ENCODE measurements at places on chromosomes 2 and 18. TPM values are rescaled to one million over a fixed set of nuclear protein-coding genes. Genes with fewer than 3 reads are reported as not detected.
A peak's percentile ranks its signal among the peaks of the same experiment; 100 is the strongest.

GRCh38 chr2:220076734-220077133 lies 449.3 kb downstream of the SLC4A3 start:
- peak; percentile 78 for DNase-seq

GRCh38 chr2:129744649-129745048 lies 234.8 kb upstream of the RAB6C start:
- no peak for DNase-seq

DNA sequence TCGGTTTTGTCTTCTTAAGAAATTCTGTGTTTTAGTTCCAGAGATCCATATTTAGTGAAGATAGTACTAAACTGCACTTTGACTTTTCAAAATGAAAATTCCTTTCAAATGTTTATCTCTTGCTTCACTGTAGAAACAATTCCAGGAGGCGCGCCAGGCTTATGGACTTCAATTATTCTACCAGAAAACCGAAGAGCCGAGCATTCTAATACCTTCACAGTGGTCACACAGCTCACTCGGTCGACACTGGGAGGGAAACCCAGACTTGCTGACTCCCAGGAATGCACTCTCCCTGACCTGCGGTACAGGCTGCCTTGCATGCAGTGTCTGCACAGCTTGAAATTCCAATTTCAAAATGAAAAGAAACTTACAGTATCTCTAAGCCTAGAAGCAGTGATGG lies 119.9 kb upstream of the PIEZO2 start:
- peak; percentile 53 for DNase-seq

GRCh38 chr2:211413746-211414145 lies 857.3 kb downstream of the CPS1 start:
- no peak for DNase-seq

GRCh38 chr2:69567157-69567908 lies 76.2 kb downstream of the AAK1 start:
- DNase-seq, result no peak

GRCh38 chr2:207133820-207134519 lies 31.8 kb downstream of the KLF7 start:
- DNase-seq, result peak; percentile 96

- DNase-seq, result no peak
Measured at GRCh38 chr2:19785447-19785846, 116.3 kb downstream of the TTC32 start.

GRCh38 chr2:182496596-182496995 lies 69.8 kb upstream of the PDE1A start:
- DNase-seq, result no peak

DNA sequence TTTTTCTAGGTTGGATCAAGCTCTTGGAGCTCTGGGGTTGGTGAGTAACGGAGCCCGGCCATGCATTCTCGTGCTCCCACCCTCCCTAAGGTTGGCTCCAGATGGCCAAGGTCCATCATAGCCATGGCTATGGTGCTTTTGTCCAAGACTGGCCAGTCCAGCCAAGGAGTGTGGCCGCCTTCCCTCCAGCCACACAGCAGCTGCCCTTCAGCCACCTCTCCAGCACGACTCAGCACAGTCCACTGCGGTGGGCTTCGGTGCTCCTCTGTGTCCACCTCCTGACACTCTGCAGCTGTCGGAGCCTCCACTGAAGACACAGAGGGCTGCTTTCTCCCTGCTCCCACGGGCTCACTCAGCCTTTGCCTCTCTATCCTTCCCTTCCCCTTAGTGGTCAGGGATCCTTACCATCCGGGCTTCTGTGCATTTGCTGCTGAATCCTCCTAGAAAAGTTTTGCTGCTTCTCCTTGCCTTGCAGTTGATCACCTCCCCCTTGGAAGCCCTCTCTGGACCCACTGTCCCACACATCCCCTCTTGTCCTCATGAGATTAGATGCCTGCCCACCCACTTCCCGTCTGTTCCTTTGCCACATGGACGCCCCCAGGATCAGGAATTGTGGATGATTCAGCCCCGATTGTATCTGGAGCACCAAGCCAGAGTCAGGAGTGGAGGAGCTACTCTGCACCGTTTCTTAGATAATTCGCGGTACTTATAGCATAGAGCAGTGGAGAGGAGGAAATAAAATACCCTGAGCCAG lies 177.1 kb upstream of the COPS8 start:
- DNase-seq, result no peak

- DNase-seq, result peak; percentile 68
Measured at GRCh38 chr2:213187833-213188532, 36.6 kb upstream of the IKZF2 start.

- peak; percentile 74 for DNase-seq
Measured at GRCh38 chr18:51867767-51868166, 472.2 kb upstream of the DCC start.

GRCh38 chr2:3254442-3254941 lies 123.1 kb downstream of the EIPR1 start:
- no peak for DNase-seq

DNA sequence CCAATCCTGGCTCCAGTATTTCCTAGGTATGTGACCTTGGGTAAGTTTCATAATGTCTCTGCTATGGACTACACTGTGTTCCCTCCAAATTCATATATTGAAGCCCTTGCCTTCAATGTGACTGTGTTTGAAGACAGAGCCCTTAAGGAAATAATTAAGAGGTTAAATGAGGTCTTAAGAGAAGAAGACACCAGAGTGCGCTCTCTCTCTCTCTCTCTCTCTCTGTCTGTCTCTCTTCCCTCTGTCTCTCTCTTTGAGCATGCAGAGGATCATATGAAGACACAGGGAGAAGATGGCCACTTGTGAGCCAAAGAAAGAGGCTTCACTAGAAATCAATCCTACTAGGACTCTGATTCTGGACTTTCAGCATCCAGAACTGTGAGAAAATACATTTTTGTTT lies 52.2 kb downstream of the NXPH2 start:
- no peak for DNase-seq

- no peak for DNase-seq
Measured at GRCh38 chr2:157404363-157404762, 39.5 kb downstream of the CYTIP start.

DNA sequence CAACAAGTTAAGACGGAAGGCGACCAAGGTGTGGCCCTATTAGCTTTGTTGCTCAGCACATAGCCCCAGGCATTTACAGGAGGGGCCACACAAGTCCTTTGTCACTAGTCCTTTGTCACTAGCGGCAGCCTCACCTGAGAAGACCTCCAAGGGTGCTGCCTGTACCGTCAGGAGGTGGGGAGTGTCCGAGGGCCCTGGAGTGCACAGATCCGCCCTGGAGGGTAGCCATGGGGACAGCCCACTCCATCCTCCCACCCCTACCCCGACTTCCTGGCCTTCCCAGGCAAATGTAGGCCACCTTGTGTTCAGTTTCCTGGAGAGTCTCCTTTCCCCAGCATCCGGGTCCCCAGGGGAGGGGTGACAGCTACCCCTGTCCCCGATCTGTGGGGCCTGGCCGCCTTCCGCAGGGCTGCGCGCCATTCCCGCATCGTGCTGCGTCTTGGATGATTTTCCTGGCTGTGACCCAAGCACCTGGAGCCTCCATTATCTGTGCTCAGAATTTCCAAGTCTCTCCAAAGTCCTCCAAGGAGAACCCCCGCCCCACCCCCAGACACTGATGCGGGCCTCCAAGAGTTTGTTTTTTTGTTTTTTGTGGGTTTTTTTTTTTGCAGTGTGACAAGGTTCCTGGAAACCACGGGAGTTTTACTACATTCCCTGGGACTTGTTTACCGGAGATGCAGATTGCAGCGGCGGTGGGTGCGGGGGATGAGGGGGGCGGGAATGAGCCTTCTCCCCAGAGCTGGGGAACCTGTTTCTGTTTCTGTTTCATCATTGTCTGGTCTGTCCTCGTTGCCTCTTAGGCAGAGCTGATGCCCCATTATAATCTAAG lies 28.6 kb downstream of the TEX44 start:
- no peak for DNase-seq

GRCh38 chr2:4219571-4219970 lies 516.2 kb downstream of the DCDC2C start:
- DNase-seq, result peak; percentile 3

- DNase-seq, result no peak
Measured at GRCh38 chr2:128280901-128281321, 37.8 kb downstream of the HS6ST1 start.

DNA sequence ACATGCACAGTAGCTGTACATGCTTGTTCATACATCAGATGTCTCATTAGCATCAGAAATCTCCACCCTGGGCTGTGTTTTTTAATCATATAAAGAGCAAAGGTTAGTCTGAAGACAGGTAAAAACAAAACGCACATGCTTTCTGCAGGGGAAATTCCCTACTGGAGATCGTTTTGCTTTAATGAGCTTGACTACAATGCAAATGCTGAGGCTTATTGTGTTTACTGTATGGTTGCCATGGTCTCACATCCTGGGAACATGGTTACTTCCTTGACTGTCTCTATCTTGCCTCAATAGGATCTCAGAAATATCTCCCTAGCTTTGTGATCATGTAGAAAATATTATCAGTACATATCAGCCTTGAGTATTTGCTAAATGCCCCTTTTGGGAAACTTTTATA lies 336.5 kb upstream of the TFPI start:
- DNase-seq, result no peak

DNA sequence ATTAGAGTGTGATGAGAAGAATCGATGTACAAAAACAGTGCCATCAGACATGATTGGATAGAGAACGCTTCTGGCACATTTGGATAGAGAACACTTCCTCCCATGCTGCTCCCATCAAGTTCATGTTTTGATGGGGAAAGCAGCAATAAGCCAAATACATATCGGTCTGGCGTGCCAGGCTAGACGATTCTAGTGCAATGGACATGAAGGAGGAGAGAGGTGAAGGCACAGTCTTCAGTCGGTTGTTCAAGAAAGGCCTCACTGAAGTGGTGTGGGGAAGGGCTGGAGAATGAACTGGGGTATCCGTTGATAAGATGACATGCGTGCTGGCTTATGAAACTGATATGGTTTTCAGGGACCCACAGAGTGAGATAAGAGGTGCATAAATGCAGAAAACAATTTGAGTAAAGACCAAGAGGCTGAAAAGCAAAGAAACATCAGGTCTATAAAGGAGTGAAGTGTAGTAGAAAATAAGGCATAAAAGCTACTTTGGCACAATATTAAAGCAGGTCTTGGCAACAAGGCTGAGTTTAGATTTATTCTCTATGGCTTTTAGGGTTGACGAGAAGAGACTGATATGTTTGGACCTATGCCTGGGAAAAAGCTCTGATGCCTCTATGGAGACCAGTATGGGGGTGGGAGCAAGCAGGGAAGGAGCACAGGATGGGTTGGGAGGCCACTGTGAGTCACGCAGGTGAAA lies 117.6 kb upstream of the PIEZO2 start:
- DNase-seq, result no peak

DNA sequence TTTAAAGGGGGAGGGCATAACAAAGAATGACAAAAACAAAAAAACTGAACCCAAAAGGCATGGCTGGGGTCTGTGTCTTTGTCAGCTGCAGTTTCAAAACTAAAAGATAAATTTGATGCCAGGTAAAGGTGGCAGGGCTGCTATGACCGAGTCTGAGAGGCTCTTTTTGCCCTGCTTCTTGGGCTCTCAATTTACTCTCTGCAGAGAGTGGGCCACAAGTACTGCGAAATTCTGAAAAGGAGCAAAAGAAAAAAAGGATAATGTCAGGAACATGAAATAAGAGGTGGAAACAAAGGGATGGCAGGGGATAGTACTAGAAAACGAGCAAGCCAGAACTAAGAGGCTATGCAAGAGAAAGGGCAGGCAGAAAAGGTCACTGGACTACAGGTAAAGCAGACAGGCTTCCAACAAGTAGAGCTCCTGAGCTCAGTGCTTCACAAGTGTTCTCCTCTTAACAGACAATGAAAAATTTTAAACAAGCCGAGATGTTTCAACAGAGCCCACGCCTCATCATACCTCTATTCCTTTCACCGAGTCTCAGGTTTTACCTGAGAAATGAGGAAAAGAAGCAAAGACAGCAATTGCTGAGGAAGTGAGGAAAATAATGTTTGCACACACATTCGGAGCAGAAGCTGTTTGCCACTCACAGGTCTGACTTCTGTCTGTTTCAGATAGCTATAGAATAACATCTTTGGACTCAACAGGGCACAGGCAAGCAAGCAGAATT lies 7.3 kb downstream of the IRS1 start:
- DNase-seq, result no peak

GRCh38 chr2:148704247-148704646 lies 59.7 kb downstream of the EPC2 start:
- DNase-seq, result no peak

DNA sequence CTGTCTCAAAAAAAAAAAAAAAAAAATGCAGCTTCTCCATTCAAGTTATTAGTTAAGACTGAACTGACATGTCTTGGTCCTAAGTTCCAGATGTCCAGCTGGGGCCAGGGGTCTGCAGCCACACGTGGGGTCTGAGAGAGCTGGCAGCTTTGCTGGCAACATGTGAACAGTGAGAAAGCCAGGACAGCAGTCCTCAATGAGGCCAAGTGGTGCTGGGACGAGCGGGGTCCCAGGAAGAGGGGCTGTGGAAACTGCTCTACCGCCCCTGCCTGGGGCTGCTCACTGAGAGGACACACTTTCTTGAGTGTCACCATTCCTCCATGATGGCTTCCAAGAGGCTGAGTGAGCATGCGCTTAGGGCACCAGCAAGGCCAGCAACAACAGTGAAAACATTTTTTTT lies 100.7 kb upstream of the TAF1B start:
- no peak for DNase-seq

Gene SP140L
- total RNA-seq, result 0.07 TPM

Gene TPGS2
- total RNA-seq, result 185 TPM

Gene GPAT2
- 1.5 TPM for total RNA-seq

Gene NEUROD1
- not detected for total RNA-seq

Gene CD8B2
- not detected for total RNA-seq

Gene GALNT14
- 1.1 TPM for total RNA-seq

Gene SYT4
- total RNA-seq, result 0.07 TPM

Gene SERPINB11
- total RNA-seq, result not detected

Measured in cardiac muscle cell (in vitro differentiated cells and primary cell).